ENCODE measurements at places on chromosomes 1 and 21.
A peak's percentile ranks its signal among the peaks of the same experiment; 100 is the strongest.

- peak overlapping the region; percentile 34 for H3K27ac ChIP-seq
- no peak overlapping the region for H3K4me3 ChIP-seq
- H3K27me3 ChIP-seq, result no peaks in the 10 kb centered on the region
- no peak for DNase-seq
- H3K4me1 ChIP-seq, result peaks cover 20% of the 10 kb centered on the region
- H3K36me3 ChIP-seq, result peaks cover 4% of the 10 kb centered on the region
Observed at GRCh38 chr21:31566064-31566463, 93.4 kb upstream of the SOD1 start.

DNA sequence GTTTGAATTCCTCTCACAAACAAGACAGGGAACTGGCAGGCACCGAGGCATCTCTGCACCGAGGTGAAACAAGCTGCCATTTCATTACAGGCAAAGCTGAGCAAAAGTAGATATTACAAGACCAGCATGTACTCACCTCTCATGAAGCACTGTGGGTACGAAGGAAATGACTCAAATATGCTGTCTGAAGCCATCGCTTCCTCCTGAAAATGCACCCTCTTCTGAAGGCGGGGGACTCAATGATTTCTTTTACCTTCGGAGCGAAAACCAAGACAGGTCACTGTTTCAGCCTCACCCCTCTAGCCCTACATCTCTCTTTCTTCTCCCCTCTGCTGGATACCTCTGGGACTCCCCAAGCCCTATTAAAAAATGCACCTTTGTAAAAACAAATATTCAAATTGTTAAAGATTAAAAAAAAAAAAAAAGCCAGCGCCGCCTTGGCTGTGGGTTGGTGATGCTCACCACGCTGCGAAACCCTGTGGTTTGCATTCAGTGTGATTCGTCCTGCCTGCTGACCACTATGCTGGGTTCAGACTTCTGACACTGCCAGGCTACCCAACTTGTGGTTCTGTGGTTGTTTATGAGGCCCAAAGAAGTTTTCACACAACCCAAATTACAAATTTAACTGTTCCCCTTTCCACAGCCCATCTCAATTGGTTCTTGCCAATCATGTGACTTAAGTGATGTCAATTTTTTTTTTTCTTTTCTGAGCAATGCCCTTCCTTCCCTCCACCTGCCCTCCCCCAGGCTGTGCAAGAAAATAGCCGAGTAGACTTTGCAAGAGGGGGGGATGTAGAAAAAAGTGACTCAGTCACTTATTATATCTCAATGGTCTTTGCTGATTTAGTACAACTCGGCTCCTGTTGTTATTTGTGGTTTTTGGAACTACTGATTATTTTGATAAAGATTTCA is at the start of gene RUNX1:
RUNX1 (minus strand) TSS at position 597 of the 912 bp plus-strand sequence.
- DNase-seq, result no peak
- H3K4me1 ChIP-seq, result peaks cover 38% of the 10 kb centered on the region
- H3K27ac ChIP-seq, result no peak within 1 kb of the TSS
- no peaks in the 10 kb centered on the region for H3K36me3 ChIP-seq
- H3K4me3 ChIP-seq, result no peak within 1 kb of the TSS

DNA sequence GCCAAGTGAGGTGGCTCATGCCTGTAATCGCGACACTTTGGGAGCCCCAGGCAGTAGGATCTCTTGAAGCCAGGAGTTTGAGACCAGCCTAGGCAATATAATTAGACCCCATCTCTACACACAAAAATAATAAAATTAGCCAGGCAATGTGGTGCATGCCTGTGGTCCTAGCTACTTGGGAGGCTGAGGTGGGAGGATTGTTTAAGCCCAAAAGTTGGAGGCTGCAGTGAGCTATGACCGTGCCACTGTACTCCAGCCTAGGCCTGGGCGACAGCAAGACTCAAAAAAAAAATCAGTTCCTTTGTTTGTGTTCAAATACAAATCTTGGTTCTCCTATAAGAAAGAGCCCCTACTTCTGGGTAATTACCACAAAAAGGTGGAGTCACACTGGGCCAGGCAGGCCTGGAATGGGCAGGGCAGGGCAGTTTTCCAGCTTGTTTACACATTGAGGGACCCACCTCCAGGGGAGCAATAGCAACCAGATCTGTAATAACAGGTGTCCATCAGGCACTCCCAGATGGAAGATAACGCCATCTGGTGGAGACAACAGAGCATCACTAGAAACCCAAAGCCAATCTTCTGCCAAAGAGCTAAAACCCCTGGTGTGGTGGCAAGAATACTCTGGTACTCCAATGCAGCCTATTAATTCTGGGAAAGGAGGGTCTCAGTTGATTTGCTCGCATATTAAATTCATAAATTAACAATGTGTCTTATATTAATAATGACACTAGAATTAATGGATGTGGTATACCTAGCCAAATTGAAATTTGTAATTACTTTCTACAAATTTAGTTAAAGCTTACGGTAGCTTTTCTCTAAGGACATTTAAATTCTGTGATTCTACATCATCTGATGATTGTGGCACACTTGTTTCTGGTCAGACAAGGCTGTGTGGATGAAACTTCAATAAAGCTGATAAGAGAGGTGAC is 13.2 kb downstream of the PPP1R15B start:
- H3K4me1 ChIP-seq, result peaks cover 8% of the 10 kb centered on the region
- H3K27ac ChIP-seq, result no peak overlapping the region
- H3K27me3 ChIP-seq, result no peaks in the 10 kb centered on the region
- no peak for DNase-seq
- peaks cover 9% of the 10 kb centered on the region for H3K36me3 ChIP-seq

- DNase-seq, result no peak
- peaks cover 23% of the 10 kb centered on the region for H3K4me1 ChIP-seq
- no peaks in the 10 kb centered on the region for H3K27me3 ChIP-seq
- no peak overlapping the region for H3K27ac ChIP-seq
Observed at GRCh38 chr1:204589409-204590038, 73.3 kb downstream of the MDM4 start.

DNA sequence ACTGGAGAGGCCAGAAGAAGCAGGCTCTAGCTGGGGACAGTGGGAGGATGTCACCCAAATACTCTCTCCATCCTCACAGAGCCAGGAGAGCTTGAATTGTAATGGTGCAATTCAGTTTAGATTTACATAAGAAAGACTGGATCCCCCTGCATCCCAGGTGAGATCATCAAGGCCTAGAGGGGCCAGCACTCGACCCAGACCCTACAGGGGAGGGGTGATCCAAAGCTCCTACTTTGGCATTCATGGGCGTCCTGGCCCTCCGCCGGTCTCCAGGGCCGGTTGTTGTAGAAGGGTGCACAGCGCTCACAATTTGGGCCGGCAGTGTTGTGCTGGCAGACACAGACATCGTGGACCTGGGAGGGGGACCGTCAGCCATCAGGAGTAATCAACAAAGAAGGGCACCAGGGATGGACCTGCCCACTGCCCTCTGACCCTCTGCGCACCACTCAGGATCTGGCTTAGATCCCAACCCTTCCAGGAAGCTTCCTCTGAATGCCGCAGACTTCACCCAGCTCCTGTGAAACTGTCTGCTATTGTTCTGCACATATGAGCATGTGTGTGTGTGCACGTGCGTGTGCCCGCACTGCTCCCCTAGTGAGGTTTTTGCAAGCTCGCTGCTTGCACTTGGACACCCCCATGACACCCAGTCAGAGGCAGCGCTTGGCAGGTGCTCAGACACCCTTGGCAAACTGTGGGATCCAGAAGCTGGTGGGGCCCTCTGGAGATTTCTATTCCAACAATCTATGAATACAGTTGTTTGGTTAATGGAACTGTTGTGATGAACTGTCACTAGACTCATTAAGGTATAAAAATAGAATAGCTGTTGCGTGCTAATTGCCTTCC is 21.6 kb downstream of the LAMB3 start:
- peaks cover 11% of the 10 kb centered on the region for H3K27me3 ChIP-seq
- H3K27ac ChIP-seq, result no peak overlapping the region
- H3K36me3 ChIP-seq, result peaks cover 6% of the 10 kb centered on the region
- no peak for DNase-seq
- H3K4me1 ChIP-seq, result peaks cover 2% of the 10 kb centered on the region
- H3K4me3 ChIP-seq, result no peak overlapping the region

- DNase-seq, result no peak
- no peaks in the 10 kb centered on the region for H3K27me3 ChIP-seq
- no peak overlapping the region for H3K4me3 ChIP-seq
- H3K4me1 ChIP-seq, result peaks cover 15% of the 10 kb centered on the region
Observed at GRCh38 chr1:89918127-89918793, 76.7 kb upstream of the ZNF326 start.

GRCh38 chr1:28365864-28366263 is 3.7 kb upstream of the PHACTR4 start:
- no peak for DNase-seq
- H3K4me3 ChIP-seq, result no peak overlapping the region
- no peaks in the 10 kb centered on the region for H3K36me3 ChIP-seq
- H3K27me3 ChIP-seq, result no peaks in the 10 kb centered on the region

DNA sequence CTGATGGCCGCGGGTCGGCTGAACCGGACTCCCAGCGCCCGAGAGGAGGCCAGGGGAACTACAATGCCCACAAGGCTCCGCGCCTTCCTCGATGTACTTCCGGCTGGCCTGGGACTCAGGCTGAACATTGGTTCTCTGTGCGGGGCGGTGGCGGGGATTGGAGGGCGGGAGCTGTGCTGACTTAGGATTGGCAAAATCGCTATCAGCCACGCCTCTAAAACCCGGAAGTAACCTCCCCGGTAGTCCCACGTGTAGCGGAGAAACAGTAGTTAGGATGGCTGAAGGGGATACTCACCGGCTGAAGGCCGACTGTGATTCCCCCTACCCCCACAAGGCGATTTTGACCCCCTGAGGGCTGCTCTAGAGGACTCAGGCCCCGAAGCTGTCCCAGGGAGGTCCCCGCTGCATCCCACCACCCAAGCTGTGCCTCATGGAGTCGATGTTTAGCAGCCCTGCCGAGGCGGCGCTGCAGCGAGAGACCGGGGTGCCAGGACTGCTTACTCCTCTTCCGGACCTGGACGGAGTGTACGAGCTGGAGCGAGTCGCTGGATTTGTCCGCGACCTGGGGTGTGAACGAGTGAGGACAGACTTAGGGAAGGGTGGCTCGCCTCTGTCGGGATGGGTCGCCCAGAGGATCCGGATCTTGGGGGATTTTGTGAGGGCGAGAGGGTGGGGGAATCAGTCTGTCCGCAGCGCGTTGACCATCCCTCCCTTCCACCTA is at the start of gene DPH2:
DPH2 (plus strand) TSS at position 265 of the 721 bp plus-strand sequence; CDS start at position 431, 166 bp downstream.
- peaks cover 22% of the 10 kb centered on the region for H3K4me1 ChIP-seq
- no peaks in the 10 kb centered on the region for H3K27me3 ChIP-seq
- peaks cover 13% of the 10 kb centered on the region for H3K36me3 ChIP-seq
- DNase-seq, result peak; percentile 91

GRCh38 chr1:110554871-110555801 is 36.2 kb upstream of the KCNA10 start:
- H3K27ac ChIP-seq, result no peak overlapping the region
- H3K36me3 ChIP-seq, result no peaks in the 10 kb centered on the region
- no peak overlapping the region for H3K4me3 ChIP-seq
- H3K27me3 ChIP-seq, result peaks cover 96% of the 10 kb centered on the region
- no peaks in the 10 kb centered on the region for H3K4me1 ChIP-seq
